GOT3 (cell line): ENCODE measurements at places on chromosomes 13 and 19.

GRCh38 chr19:17109962-17110598, 34.5 kb downstream of the MYO9B start:
- no peak for DNase-seq

- DNase-seq = no peak
Observed at GRCh38 chr19:32233091-32233490, 112.3 kb upstream of the ZNF507 start.

DNA sequence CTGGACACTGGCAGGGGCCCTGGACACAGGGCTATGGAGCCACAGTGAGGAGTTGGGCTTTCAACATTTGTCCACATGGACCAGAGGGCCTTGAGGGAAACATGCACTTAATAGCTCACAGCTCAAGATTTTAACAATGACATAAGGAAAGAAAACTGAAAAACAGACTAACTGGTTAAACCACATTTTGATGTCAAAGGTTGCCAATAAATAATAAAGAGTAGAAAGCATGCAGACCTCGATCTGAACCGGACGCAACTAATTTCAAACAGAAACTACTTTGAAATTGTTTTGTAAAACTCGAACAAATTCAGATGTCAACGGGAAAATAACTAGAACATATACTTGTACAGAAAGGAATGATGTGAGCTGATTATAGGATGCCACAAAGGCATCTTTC, 15.5 kb upstream of the ZNF888 start:
- DNase-seq = no peak

GRCh38 chr13:49630580-49630979, 2.3 kb downstream of the ARL11 start:
- DNase-seq = no peak

GRCh38 chr13:88085036-88085435, 413.9 kb downstream of the SLITRK5 start:
- no peak for DNase-seq

DNA sequence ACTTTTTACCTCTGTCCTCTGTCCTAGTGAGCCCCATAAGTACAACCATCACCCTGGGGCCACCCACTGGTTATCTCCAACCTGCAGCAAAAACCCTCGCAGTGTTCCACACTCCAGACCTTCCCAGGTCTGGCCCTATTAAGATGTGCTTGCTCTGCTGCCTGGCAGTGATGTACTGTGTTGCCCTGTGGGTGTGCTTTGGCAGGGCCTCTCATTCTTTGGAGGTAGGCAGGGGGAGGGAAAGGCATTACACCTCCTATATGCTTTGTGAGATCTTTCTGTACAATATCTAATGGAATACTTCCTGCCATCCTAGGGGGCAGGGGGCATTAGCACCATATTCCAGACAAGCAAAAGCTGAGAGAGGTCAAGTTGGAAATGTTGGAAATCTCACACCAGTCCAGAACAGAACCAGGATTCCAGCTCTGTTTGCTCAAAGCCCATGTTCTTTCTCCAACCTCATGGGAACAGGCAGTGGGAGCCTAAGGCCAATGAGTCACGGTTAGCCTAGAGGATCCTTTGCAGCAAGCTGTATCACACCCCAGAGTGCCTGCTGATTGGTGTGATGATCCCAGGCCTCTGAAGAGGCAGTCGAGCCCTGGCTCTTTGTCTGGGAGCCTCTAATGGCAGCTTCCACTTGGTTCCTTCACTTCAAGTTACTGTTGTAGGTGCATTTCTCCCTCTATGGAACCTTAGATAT, 59.7 kb upstream of the UBL3 start:
- DNase-seq = no peak

- DNase-seq = no peak
Observed at GRCh38 chr13:46149272-46150133, 32.5 kb downstream of the LCP1 start.

DNA sequence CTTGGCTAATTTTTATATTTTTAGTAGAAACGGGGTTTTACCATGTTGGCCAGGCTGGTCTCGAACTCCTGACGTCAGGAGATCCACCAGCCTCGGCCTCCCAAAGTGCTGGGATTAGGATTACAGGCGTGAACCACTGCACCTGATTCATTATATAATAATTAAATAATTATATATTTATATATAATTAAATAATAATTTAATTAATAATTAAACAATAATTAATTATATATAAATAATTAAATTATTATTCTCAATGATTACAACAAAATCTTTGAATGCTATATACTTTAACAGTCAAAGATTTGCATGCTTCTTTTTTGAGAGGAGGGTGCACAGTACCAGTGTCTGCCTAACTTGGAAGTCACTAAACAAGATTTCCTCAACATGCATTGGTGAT, 872.3 kb downstream of the EFNB2 start:
- no peak for DNase-seq

GRCh38 chr13:99308471-99309087, 1.4 kb upstream of the GPR183 start:
- DNase-seq = no peak

- no peak for DNase-seq
Observed at GRCh38 chr19:1446713-1447481, 3.0 kb upstream of the APC2 start.

DNA sequence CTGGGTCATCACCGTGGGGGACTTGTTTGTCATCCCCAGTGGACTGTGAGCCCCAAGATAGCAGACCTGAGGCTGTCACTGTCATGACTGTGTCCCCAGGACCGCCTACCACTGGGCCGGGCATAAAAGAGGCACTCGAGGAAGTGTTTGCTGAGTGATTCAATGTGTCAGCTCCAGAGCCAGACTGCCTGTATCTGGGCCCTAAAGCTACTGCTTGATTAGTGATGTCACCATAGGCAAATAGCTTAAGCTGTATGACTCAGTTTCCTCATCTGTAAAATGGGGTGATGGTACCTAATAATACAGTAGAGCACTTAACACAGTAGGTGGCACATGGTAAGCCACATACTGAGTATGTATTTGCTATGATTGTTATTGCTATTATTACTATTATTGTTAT, 11.2 kb upstream of the CEACAM19 start:
- DNase-seq = no peak

- no peak for DNase-seq
Observed at GRCh38 chr19:3748965-3749364, 12.5 kb downstream of the APBA3 start.

DNA sequence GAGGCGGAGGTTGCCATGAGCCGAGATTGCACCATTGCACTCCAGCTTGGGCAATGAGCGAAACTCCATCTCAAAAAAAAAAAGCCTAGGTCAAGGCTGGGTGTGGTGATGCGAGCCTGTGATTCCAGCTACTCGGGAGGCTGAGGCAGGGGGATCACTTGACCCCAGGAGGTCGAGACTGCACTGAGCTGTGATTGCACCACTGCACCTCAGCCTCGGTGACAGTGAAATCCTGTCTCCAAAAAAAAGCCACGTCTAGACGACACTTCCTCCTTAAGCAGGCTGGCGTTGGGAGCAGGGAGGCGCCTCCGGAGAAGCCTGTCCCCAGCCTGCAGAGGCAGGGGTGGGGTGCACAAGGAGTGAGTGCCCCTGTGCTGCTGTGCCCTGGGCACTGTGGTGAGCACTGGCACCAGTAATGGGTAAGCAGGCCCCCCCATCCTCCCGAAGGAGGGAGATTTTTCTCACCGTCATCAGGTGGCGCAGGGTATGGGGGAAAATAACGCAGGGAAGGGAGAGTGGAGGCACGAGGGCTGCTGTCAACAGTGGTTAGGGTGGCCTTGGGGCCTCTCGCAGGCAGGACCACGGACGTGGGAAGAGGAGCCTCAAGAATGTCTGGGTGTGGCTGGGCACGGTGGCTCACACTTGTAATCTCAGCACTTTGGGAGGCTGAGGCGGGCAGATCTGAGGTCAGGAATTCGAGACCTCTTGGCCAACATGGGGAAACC, 706 bp downstream of the P2RY11 start:
- no peak for DNase-seq

- no peak for DNase-seq
Observed at GRCh38 chr19:19366434-19367396, 38.8 kb upstream of the GATAD2A start.

GRCh38 chr13:64276232-64276631, 2860.6 kb upstream of the PCDH20 start:
- DNase-seq = no peak

DNA sequence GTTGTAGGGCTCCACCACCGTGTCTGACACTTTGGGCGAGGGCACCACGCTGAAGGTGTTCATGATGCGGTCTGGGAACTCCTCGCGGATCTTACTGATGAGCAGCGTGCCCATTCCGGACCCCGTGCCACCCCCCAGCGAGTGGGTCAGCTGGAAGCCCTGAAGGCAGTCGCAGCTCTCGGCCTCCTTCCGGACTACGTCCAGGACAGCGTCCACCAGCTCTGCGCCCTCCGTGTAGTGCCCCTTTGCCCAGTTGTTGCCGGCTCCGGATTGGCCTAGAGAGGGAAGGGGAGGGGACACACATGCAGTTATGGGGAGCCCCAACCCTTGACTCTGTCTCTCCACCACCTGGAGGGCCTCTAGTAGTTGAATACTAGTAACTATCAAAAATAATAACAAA, 6.2 kb downstream of the TUBB4A start:
- no peak for DNase-seq

DNA sequence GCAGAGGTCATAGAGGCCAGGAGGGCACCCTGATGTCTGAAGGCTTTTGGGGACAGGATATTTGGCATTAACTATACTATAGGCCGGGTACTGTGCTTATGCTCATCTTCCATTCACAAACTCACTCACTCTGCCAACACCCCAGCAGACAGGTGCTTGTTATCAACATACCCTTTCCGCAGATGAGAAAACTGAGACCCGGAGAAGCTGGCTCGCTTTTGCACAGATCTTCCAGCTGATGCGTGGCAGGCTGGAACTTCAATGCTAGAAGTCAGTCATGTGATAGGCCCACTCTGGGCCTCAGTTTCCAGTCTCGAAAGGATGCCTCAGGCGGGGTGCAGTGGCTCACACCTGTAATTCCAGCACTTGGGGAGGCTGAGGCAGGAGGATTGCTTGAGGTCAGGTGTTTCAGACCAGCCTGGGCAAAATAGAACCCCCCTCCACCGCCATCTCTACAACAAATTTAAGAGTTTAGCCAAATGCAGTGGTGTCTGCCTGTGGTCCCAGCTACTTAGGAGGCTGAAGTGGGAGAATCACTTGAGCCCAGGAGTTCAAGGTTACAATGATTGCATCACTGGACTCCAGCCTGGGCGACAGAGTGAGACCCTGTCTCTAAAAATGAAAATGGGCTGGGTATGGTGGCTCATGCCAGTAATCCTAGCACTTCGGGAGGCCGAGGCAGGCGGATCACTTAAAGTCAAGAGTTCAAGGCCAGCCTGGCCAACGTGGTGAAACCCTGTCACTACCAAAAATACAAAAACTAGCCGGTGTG, 9.5 kb downstream of the CNN1 start:
- no peak for DNase-seq

DNA sequence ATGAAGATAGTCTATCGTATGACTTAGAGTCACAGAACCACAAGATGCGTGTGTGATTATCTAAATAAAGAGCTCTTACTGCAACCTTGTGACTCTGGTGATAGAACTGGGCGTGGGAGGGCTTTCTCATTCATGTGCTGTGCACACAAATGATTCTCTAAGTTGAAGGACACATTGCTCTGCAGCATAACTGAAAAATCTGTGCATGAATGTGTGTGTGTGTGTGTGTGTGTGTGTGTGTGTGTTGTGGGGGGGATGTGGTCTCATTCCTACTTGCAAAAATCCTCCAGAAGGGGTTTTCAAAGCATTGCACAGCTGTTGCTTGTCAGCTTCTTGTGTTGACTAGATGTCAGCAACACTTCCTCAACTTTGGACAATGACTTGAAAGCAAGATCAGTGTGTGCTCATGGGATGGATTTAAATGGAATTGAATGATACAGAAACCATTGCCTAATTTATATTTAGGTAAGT, 22.4 kb downstream of the LRCH1 start:
- DNase-seq = no peak

DNA sequence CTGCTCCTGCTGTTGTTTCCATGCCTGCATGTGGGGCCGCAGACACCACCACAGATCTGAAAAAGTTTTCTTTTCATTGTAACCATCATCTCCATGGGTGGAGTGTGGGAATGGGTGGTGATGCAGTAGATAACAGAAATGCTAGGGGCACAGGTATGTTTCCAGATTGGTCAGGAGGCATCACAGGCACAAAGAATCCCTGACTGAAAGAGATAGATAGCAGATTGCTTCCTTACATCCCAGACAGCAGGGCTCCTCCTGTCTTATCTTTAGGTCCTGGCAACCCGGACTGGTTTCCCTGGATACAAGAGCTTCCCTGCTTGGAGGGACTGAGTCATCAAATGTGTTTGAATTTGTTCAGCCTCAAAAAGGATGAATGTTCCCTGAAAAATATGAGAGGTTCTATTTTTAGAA, 1937.6 kb downstream of the PCDH9 start:
- no peak for DNase-seq

DNA sequence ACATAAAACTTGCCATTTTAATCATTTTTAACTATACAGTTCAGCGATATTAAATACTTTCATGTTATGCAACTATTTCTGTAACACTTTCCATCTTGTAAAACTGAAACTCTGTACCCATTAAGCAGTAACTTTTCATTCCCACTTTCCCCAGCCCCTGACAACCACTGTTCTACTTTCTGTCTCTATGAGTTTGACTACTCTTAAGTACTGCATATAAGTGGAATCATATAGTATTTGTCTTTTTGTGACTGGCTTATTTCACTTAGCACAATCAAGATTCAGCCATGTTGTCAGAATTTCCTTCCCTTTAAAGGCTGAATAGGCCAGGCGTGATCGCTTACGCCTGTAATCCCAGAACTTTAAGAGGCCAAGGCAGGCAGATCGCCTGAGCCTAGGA, 56.2 kb downstream of the ARHGAP35 start:
- DNase-seq = no peak

DNA sequence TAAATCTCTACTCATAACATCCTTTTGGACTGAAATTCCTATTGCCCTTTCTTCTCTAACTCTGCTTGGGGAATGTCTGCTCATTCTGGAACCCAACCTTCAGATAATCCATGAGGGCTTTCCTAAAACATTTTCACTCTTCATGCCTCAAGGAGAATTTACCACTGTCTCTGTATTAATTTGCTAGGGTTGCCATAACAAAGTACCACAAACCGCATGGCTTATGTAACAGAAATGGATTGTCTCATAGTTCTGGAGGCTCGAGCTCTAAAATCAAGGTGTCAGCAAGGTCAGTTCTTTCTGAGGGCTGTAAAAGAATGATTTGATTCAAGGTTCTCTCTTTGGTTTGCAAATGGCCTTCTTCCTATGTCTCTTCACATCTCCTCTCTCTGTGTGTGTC, 209.7 kb downstream of the LACC1 start:
- no peak for DNase-seq
